Stimulated activated CD8-positive, alpha-beta memory T cell treated with anti-CD3 and anti-CD28 coated beads, Interleukin-15, amount 100 ng/mL, for 4 hours (primary cell): ENCODE measurements at places on chromosomes 5 and 9.

GRCh38 chr9:97376902-97377301 lies 35.0 kb upstream of the TDRD7 start:
- no peak for DNase-seq

GRCh38 chr5:157767689-157768088 lies 24.2 kb downstream of the LSM11 start:
- DNase-seq = no peak

- DNase-seq = no peak
Measured at GRCh38 chr9:134066526-134066912, 1.3 kb downstream of the BRD3 start.

GRCh38 chr9:77772646-77773045 lies 124.5 kb upstream of the GNA14 start:
- DNase-seq = no peak

DNA sequence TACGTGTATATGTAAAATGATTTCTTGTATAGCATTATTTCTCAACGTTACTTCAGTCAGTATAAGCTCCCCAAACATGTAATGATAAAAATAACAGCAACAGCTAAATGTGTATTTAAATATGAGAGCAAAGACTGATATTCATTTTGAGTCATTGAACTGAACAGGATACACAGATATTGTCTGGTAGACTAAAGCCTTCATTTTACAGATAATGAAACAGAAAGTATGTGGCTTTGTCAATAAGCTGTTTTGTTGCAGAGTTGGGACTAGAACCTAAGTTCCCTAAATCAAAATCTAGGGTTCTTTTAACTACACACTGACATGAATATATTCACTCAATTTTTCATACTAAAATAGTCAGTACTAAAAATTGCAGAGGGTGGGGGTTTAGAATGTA lies 80.4 kb upstream of the MARCHF11 start:
- DNase-seq = no peak

DNA sequence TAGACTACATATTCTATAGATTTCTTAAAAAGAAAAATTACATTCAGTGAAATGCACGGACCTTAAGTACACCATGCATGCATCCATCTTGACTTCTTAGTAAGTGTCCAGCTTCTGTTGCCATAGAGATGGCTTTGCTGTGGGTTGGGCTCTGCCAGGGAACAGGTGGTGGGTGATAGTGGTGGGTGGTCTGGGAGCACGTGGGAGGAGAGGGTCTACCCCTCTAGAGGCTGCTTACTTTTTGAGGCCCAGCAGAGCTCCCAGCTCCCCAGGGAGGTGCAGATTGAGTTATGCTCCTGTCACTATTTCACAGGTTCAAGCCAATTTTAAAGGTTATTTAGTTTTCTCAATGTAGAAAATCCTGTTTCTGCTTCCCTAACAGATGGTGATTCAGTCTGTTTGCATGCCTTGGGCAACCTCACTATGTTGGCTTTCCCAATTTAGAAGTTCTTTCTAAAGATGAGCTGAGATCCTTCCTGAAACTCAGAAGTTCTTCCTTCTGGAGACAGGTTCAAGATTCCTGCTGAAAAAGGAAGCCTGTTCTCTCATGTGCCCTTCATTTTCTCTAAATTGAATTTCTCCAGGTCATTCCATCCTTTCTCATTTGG lies 107.4 kb upstream of the LHFPL2 start:
- DNase-seq = no peak

DNA sequence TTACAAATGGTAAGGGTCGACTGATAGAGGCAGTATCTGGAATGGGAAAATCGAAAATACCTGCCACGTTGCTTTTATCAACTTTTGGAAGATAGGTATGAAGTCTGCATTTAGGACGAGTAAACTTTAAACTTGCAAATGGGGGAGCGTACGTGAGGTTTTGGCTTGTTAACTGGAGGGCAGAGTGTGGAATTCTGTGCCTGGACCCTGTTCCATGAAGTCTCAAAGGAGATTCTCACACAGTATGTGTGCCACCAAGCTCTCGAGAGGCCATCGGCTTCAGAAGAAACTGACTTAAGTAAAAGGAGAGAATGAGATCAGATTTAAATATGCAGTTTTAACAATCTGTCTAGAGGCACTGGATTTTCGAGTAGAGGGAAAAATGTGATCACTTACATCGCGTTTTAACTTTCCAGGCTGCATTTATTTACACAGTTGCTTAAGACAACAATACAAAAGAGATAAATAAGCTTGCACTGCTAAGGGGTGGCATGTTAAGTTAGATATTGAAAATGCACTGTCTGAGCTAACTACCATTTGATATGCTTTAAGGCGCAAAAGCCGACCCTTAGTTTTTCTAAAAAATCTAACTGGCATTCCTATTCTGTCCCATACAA lies 401.6 kb downstream of the EBF1 start:
- DNase-seq = no peak
